ENCODE measurements at places on chromosomes 6 and 20.

DNA sequence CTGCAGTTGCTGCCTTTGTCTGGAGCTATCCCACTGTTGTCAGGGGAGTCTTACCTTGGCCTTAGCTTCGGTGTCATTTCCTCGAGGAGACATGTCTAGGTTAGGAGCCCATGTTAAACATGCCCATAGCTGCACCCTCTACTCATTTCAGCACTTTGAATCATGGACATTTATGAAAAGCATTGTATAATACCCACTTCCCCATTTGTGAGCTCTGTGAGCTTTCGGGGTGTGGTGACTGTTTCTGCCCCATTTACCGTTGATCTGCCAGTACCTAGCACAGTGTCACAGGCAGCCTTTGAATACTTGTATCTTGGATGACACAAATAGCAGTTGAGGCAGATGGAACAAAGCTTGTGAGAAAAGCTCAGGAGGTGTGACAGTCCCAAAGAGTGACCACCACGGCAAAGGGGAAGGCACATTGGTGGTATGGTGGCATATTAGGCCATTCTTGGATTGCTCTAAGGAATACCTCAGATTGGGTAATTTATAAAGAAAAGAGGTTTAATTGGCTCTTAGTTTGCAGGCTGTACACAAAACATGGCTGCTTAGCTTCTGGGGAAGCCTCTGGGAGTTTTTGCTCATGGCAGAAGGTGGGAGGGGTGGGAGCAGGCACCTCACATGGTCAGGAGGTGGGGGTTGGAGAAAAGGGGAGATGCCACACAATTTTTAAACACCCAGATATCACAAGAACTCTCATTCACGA, 42.0 kb downstream of the JARID2 start:
- no peak for DNase-seq

DNA sequence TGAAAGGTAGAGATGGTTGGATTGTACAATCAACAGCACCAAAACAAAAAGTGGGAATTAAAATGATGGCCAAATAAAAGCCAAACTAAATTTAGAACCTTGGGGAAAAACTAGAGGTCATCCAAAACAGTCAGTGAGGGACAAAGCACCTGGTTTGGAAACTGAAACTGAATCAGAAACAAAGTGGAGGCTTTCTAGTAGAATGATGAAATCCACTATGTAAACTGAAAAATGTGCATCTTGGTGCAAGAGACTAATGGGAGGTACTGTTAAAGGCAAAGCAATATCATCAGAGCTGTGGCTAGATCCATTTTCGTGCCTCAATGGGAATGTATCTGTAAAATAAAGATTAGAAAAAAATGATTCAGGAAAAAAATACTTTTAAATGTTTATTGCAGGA, 380.0 kb upstream of the GJE1 start:
- DNase-seq, result no peak

- peak; percentile 43 for DNase-seq
These were observed 14.9 kb downstream of the ZBTB2 start for GRCh38 chr6:151376440-151376839.

DNA sequence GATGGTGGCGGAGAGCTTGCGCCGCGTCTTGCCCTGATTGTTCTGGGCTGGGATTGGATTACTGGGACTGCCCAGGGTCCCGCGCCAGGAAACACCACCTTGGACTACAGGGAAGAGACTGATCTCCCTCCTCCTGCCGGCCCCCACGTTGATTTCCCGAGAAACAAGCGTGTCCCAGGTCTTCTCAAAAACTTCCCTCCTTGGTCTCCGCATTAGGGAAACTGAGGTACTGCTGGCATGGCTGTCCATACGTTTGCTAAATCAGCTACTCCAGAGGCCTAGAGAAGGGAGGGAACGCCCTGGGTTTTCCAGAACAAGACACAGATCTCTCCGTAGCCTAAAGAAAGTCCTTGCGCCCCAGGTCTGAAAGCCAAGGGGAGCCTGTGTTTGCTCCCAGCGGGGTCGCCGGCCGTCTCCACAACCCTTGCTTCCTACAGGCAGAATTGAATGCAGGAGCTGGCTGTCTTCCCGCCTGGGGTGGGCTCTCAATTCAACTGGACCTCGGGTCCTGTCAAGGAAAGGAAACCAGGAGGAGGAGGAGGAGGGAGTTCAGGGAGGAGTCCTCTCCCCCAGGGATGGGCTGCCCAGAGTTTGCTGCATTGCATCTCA, 29.2 kb downstream of the TFAP2A start:
- DNase-seq, result no peak

DNA sequence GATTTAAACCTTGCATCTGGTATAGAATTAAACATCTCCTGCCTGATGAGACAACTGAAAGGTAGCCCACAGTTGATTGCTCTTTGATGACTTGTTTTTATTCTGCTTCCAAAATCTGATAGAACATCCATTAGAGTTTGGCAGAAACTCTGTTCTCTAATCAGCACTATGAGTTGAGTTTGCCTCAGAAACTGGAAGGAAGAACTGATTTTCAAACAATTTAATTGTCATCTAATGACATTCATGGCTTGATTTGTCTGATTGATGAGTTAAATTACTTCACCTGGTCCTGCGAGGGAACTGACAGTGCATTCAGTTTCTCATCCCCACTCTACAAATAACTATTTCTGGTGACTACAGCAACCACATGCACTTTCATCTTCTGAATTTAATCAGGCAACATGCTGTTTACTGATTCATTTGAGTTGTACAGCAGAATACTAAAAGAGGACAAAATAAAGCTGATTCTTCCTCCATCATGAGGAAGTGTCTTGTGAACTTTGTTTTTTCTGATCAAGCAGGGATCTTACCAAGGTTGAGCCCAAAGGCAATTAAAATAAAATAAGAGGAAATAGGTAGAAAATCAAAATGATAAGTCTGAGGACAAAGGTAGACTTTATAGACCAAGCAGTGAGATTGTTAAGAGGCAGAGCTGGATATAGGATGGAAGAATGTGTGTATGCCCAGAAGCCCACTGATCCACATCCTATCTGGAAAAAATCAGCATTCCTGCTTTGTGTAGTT, 15.7 kb upstream of the MRAP2 start:
- no peak for DNase-seq

DNA sequence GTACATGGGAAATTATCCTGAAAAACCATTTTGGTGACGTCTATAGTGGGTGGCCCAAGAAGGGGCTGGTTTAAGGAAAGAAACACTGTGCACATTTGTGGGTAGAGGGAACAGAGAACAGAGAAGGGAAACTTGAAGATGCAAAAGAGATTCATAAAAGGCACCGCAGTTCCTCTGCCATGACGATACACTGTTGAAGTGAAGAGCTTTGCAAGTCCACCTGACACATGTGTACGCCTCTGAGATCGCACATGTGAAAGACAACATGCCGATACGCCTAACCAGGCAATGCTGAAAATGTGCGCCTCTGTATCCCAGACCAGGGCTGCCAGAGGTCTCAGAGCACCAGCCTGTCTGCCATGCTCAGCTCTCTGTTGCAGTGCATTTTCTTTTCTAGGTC, 180.9 kb downstream of the KIF16B start:
- DNase-seq, result no peak

DNA sequence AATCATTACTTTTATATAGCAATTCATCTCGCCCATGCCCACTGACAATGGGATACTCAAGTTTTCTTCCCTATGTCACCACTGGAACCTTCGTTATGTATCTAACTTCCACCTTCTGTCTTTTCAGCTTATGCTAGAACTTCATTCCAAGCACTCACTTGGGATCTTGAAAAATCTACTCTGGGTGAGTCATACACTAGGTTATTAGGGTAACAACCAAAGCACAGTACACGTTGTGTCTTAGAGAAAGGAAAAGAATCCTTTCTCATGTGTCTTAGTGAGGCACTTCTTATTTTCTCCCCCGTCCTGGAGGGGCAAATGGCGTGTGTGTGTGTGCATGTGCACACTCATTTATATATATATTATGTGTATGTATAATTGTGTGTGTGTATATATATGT, 18.3 kb upstream of the FAM162B start:
- no peak for DNase-seq

- no peak for DNase-seq
These were observed 21.6 kb upstream of the MYB start for GRCh38 chr6:135159531-135159930.

DNA sequence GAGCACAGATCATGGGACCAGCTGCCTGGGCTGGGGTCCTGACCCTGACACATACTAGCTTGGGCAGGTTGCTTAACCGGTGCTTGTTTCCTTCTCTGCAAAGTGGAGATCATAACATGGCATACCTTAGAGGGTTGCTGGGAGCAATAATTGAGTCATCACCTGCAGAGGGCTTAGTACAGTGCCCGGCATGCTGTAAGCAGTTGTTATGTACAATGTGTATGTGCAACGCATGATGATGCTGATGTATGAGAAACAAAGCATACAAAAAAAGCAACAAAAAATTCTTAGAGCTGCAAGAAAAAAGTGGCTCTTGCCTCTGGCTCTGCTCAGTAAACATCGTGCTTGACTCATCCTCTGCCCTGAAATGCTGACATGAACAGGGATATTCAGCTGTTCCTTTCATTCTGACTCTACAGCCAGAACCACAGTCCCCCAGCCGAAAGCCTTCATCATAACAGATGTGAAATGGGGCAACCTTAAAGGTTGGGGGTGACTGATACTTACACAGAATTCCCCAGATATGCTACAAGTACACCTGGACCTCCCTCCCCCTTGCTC, 91.7 kb downstream of the CLIC5 start:
- peak; percentile 96 for DNase-seq

- peak; percentile 49 for DNase-seq
These were observed 230.9 kb upstream of the HTR1E start for GRCh38 chr6:86706449-86706848.

GRCh38 chr6:111087871-111088667, 766 bp downstream of the SLC16A10 start:
- no peak for DNase-seq

- DNase-seq, result no peak
These were observed 781.4 kb downstream of the QKI start for GRCh38 chr6:164195942-164196281.

- no peak for DNase-seq
These were observed 21.2 kb downstream of the RSPH3 start for GRCh38 chr6:158978757-158979156.

DNA sequence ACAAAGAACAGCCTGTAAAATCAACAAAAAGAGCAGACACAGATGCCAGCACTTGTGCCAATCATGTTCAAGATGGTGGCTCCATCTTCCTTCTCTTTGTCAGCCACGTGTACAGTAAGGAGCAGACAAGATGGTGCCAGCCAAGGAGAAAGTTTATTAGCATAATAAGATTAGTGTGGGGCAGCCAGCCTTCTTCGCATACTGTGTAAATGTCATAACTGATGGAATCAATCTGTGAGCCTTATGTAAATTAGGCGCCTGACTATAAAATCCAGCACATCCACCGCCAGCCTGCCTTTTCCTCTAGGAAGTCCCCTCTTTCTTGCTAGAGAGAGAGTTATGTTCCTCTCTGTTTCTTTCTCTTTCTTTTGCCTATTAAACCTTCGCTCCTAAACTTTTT, 99.7 kb upstream of the RALGAPA2 start:
- DNase-seq, result no peak

DNA sequence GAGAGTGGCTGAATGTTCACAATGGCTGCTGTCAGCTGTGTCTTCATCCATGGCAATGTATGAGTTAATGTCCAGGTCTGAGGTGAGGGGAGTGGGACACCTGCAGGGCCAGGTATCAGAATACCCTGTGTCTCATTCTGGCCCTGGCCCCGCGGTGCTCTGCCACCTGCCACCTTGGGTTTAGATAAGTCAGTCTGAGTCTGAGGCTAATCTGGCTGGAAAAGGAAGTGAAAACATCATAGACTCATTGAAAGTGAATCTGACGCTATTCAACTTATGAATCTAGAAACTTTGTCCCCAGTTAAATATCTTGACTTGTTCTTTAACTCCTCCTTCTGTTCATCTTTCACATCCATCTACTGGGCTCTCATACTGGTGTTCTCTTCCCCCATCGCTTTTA, 267.1 kb upstream of the JAG1 start:
- no peak for DNase-seq

DNA sequence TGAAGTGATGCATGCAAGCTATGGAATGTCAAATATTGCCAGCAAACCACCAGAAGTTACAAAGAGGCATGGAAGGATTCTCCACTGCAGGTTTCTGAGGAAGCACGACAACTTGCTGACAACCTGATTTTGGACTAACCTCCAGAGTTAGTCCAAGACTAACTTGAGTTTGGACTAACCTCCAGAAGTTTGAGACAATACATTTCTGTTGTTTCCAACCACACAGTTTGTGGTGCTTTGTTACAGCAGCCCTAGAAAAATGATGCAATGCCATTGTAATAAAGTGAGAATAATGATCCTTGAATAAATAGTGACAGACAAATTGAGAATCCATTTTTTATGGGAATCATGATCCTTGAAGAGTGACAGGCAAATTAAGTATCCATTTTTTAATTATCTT, 169.9 kb upstream of the HDDC2 start:
- DNase-seq, result no peak

DNA sequence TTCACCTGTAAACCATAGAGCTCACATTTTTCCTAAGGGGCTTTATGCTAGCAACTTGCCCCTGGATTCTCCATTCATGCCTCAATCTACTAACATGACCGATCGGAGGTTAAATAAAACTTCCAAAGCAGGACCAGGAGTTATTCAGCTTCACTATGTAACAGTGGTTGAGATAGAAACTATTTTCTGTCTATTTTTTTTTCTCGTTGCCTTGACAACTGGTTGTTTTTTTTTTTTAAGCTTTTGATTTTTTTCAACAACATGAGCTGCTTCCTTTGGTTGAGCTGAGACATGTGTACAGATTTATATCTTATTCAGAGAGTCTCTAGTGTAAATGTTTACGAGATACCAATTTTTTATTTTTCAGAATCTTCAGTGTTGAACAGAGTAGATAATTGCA, 85.7 kb downstream of the SHLD1 start:
- no peak for DNase-seq

GRCh38 chr20:25369529-25369928, 21.1 kb downstream of the ABHD12 start:
- no peak for DNase-seq

DNA sequence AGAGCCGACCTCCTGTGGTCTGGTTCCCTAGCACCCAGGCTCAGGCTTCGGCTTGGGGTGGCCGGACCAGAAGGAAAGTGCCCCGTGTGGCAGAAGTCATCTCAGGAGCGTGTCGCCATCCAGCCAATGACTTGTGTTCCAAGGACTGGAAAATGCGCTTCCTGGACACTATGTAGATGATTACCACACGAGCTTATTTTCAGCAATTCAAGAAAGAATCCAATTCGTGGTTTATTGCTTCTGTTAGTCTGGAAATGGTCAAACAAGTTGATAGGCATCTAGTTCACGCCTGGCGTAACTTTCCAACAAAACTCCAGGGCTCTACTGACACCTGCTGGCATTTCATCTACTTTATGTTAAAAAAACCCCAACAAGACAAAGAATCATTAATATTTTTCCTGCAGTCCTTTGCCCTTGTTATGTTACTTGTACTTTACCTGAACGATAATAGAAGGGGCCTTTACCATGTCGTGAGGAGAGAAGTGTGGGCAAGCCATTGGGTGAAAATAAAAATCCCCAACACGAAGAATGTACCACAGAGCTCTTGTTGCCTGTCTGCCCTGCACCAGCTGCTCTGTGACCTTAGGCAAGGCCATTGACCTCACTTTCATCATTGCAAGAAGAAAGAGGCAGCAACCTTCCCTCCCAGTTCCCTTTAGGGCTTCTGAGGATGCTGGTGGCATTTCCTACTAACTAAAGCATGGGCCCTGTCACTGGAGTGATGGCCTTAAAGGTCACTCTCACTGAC, 154.7 kb upstream of the LAMP5 start:
- DNase-seq, result peak; percentile 64
